NCI-H748 treated with DMSO at 0.1 percent for 48 hours (cell line): ENCODE measurements at places on chromosomes 12 and 14.

GRCh38 chr12:64522316-64522715 lies 70.4 kb downstream of the TBK1 start:
- DNase-seq: peak; percentile 53

GRCh38 chr12:20514598-20514997 lies 146.3 kb downstream of the PDE3A start:
- DNase-seq: no peak

- no peak for DNase-seq
Observed at GRCh38 chr12:64801381-64801780, 23.1 kb upstream of the TBC1D30 start.

DNA sequence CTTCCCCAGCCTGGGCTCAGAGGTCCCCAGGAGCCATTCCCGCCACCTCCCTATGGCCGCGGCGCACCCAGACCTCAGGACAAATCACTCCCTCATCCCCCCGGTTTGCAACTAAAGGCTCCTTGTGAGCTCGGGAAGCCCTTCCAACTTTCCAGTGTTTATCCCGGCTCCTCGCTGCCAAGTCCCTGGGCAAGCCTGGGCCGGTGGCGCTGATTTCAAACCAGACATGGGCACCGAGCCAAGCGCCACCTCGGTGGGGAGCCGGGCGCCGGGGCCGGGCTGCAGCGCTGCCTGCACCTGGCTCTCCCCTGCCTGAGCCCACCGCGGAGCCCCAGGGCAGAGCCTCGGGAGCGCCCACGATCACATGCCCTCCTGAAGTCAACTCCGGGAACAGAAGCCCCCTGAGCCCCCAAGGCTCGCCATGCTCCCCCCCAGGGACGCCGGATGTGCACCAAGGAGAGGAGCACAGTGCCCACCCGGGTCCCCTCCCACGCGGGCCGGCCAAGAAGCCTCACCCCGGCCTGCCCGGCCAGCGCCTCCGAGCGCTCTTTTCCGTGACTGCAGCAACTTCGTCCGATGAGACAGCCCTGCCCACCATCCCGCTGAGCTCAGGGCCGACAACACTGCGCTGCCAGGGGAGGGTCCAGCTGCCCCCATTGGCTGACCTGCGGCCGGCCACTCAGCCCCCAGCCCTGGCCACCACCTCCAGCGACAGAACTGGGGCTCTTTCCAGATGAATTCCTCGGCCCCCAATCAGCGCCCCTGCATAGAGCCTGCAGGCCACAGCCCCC lies 50.0 kb downstream of the NCOR2 start:
- DNase-seq: peak; percentile 84

GRCh38 chr12:24881724-24882371 lies 67.1 kb downstream of the BCAT1 start:
- no peak for DNase-seq

DNA sequence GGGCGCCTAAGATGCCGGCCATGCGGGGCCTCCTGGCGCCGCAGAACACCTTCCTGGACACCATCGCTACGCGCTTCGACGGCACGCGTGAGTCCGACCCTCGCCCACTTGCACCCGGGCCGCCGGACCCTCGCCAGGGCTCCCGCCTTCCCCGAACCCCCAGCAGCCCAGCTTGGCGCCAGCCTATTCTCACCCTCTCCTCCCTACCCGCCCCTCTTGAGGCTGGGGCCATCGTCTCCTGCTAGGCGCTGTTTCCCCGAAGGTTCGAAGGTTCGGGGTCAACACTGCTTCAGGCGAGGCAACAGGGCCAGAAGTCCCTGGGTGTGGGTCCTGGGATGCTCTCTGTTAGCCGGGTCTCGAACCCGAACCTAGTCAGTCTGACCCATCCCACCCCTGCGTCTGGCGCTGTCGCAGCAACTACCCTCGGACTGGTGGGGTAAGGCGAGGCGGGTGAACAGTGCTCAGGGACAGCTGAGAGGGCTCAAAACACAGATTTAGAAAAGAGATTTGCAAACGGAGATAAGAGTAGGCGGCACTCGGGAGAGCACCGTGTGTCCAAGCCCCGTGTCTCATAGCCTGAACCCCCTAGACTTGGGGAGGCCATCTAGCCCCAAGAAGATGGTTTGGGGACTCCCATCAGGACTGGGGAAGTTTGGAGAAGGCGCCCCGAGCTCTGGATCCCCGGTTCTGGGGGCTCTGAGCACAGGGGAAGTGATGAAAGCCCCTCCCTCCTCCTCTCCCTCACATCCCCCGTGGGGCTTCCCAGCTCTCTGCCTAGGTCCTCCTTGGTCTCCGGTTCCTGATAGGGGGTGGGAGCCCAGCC lies 787 bp downstream of the KCNH3 start:
- DNase-seq: no peak

DNA sequence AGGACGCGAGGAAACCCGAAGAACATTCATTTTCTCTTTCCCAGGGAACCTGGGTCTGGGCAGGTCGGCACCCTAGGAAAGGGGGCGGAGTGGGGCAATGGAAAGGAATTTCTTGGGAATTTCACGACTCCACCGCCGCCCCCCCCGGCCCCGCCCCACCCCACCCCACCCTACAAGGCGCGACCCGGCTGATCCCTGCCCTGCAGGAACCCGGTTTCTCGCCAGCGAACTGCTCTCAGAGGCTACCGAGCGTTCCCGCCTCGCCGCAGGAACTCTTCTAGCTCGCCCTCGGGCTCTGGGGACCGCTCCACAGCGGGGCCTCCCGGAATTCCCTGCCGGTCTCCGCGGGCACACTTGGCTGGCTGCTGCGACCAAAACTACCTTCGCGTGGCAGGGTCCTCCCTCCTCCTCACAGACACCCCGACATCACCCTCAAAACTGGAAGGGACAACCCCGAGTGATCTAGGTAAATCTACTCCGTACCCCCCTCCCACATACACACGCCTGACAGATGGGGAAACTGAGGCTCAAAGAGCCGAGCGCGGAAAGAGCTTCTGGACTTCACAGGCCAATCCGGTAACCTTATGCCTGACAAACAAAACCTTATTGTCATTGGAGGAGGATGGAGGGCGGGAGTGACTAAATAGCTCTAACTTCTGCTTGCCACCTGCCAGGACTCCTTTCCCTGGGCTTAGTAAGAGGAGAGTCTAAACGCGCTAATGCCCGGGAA lies 785 bp upstream of the ACTN1 start:
- DNase-seq: peak; percentile 57

DNA sequence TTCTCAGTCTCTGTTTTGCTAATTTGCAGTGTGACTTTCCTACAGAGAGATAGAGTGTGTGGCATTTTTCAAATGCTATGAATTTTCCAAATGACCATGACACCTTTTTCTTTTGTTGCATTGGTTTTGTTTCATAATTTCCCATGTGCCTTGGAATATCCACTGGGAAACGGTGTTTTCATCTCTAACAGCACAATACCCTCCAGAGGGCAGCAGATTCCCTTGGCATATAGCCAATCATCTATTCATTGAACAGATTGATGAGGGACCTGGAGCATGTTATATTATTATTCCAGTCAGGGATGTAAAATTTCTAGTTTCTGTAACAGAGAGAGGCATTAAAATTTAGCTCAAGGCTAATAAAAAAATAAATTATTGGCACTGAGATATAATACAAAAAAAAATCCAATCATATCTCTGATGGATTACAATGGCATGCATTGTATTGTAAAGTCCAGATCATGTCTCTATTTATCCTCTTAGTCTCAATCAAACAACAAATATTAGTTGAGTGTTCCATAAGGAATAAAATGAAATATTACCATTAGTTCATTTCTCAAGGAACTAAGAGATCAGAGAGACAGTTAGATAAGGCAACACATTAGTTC lies 29.6 kb upstream of the NTN4 start:
- peak; percentile 64 for DNase-seq

DNA sequence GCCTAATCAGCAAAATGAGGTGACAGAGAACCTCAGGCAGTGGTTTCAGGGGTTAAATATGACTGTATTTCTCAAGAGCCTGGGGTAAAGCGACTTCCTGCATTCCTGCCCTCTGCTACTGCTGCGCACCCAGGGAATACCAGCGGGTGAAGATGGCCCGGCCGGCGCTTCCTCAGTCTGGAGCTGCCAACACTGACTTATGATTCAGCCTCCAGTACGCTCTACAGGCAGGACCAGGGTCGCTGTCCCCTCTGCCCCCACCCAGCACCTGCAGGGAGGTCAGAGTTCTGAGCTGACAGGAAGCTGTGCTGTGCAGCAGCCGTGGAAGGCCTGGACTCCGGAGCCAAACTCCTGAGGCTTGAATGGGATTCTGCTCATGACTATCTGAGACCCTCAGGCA lies 127.9 kb downstream of the PIWIL1 start:
- DNase-seq: no peak

DNA sequence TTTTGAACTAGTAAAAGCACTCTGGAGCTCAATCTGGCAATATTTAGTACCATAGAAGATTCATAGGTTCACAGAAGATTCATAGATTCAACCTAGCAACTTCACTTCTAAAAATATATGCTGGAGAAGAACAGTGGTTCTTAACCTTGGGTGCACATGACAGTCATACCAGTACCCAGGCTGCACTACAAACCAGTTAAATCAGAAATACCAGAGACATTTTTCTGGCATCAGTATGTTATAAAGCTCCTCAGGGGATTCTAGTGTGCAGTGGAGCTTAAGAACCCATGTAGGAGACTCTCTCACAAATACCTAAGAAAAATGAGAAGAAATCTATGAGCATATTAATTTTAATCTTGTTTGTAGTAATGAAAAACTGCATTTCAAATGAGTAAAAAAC lies 46.6 kb downstream of the CNTN1 start:
- no peak for DNase-seq

DNA sequence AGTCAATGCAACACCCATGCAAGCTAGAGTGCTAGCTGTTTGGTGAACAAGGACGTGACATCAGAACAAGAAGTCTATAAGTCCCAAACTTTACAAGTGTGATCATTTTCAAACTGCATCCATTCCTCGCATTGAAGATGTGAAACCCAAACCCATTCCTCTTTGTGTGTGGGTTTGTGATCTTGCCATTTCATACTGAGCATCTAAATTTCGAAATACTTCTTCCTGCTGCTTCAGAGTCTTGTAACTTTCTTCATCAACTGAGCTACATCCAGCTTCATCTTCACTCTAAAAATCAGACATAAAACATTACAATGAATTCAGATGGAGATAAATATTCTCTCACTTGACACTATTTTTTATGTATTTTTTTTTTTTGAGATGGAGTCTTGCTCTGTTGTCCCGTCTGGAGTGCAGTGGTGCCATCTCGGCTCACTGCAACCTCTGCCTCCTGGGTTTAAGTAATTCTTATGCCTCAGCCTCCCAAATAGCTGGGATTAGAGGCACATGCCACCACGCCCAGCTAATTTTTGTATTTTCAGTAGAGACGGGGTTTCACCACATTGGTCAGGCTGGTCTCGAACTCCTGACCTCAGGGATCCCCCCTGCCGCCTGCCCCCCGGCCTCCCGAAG lies 4.8 kb upstream of the ZCCHC8 start:
- no peak for DNase-seq

DNA sequence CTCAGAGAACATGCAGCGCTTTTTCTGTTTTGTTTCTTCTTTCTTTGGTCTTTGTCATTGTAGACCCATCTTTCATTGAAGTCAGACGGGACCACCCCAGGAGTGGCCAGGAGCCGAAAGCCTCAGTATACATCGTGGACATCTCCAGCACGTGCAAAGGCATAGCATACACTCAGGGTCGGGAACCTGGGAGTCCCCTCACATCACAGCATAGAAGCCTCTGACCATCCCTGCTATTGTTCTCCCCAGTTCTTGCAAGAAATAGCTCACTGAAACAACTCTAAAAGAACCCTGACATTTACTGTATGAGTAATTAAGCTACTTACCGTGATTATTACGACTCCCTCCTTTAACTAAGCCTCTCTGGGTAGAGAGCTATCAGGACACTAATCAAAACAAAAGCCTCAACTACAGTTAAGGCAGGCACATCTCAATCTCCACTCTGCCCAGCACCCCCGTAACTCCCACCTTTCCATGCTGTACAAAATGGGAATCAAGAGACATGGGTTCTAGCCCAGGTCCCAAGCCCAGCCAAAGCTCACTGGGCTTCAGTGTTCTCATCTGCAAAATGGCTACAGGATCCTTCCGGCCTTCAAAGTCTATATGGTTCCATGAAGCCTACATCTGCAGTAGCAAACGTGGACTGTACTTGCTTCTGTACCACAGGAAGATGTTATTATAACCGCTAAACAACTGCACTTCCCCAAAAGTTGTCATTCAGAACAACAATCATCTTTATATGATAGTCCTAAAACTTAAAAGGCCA lies 6.7 kb downstream of the CCDC88C start:
- DNase-seq: no peak

DNA sequence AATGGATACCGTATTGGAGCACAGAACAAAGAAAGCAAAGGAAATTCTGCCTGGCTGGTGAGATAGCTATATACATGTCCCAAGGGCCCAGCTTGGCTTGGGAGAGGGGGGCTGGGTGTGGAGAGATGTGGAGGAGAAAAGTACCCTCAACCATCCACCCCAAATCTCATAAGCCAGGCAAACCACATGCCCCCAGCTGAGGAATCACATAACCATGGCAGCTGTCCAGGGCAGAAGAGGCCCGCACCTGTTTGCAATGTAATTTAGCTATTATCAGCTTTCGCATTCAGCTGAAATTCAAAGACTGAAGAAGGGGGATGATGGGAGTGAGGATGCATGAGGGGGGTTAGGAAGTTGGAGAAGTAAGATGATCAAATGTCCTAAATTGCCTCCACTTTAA lies 196.1 kb downstream of the TBX5 start:
- peak; percentile 85 for DNase-seq

GRCh38 chr14:92247947-92248346 lies 75.0 kb upstream of the SLC24A4 start:
- DNase-seq: no peak

- peak; percentile 69 for DNase-seq
Observed at GRCh38 chr14:21068521-21069387, 1.4 kb upstream of the ARHGEF40 start.

DNA sequence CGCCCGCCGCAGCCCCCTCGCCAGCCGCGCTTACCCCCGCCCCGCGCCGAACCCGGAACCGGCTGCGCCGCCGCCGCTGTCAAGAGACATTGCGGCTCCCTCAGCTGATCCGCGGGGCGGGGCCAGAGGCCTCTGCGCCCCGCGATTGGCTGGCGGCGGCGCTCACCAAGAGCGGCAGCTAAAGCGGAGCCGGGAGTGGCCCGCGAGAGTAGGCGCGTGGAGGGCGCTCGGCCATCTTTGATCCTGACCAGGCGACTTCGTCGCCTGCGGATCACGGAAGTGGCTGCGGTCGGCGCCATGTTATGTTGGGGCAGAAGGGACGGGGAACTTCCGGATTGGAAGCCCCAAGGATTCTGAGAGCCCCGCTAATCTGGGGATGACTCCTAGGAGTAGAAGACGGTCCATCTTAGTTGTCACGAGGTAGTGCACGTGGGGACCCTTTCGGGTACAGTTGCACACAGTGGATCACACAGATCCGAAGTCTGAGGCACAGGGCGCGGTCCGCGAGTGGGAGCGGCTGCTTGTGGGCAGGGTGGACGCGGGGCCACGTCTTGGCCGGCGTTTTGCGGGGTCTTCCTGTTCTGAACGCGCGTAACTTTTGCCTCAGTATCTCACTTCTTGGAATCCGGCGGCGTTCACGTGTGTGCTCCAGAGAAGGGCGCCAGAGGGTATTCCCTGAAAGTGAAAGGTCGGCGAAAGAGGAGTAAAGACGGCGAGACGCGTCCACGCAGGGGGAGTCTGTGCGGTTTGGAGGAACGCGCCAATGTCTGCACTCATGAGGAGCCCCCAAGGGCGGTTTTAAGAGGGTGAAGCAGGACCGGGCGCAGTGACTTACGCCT lies at the start of gene CHFR:
CHFR (minus strand) TSS at position 93 of the 839 bp plus-strand sequence. CDS start 277 bp downstream, outside the sequence.
- DNase-seq: peak; percentile 83

GRCh38 chr12:104291867-104292524 lies 11.5 kb upstream of the EID3 start:
- DNase-seq: no peak
